ENCODE measurements at places on chromosomes 7 and 10. TPM values are rescaled to one million over a fixed set of nuclear protein-coding genes. Genes with fewer than 3 reads are reported as not detected.

The PROSER2 gene
- 5.9 TPM for total RNA-seq

The VWDE gene
- 0.16 TPM for total RNA-seq

GRCh38 chr10:88245974-88246511 lies 337.1 kb downstream of the RNLS start:
- no peak for DNase-seq

DNA sequence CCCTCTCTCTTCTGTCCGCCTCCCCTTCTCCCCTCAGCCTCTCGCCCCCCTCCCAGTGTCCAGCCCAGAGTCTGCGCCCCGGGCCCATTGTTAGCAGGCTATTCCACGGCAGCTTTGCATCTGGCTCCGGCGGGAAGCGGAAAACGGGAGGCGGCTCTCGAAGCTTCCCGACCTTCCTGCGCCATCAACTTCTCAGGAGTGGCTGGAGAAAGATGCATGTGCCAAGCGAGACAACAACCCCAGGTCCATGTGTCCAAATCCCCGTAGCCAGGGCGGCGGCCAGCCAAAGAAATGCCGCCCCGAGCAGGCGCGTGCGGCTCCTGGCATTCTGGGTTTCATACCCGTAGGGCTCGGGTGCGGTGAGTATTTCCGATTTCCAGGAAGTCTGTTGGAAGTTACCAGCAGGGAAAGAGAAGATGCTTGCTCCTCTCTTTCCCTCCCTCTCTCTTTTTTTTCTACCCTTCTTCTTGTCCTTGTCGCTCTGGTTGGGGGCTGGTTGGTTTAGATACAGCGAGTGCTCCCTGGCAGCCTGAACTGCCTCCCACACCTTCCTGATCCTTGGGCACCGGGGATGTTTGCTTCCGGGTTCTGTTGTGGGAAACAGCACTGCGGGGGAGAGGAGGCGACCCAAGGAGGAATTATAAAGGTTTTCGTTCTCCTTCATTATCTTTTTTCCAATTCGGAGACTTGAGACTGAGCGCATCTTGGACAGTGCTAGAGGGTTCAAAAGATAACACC lies 1.2 kb upstream of the HOXA2 start:
- no peak for DNase-seq

The MBLAC1 gene
- 4.1 TPM for total RNA-seq

The KDM7A gene
- total RNA-seq = 9.0 TPM

- no peak for DNase-seq
Measured at GRCh38 chr10:73537288-73537687, 41.5 kb upstream of the PPP3CB start.

GRCh38 chr7:141342621-141343408 lies 208.4 kb upstream of the AGK start:
- no peak for DNase-seq

DNA sequence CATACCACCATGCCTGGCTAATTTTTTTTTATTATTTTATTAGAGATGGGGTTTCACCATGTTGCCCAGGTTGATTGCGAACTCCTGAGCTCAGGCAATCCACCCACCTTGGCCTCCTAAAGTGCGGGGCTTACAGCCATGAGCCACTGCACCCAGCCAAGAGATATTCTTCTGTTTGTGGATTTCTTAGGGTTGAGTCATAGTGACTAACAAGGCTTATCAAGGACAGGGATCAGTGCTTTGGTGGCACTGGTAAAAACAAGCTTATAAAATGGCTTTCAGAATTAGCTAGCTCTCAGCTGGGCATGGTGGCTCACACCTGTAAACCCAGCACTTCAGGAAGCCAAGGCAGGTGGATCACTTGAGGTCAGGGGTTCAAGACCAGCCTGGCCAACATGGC lies 122.4 kb downstream of the ZNF248 start:
- DNase-seq = no peak

- no peak for DNase-seq
Measured at GRCh38 chr7:56157238-56157790, 41.1 kb upstream of the NUPR2 start.

GRCh38 chr10:34124522-34125035 lies 690.5 kb downstream of the PARD3 start:
- no peak for DNase-seq

- peak; percentile 15 for DNase-seq
Measured at GRCh38 chr10:99484626-99485581, 47.8 kb upstream of the NKX2-3 start.

DNA sequence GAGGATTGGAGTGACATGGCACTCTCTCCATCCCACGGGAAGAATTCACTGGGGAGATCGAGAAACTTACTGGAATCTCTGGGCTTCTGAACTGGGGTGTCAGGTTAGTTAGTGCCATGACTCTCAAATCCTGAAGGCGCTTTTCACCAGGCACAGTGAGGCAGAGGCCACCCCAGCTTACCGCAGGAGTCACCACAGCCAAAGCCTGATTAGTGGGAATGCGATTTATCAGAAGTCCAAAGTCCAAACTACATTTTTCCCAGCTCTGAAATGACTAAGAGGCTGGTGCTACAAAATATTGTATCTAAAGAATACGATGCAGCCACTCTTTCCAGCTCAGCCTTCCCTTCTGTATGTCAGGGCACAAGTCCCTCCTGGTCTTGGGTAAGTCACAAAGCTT lies 334.8 kb upstream of the SHH start:
- DNase-seq = no peak

DNA sequence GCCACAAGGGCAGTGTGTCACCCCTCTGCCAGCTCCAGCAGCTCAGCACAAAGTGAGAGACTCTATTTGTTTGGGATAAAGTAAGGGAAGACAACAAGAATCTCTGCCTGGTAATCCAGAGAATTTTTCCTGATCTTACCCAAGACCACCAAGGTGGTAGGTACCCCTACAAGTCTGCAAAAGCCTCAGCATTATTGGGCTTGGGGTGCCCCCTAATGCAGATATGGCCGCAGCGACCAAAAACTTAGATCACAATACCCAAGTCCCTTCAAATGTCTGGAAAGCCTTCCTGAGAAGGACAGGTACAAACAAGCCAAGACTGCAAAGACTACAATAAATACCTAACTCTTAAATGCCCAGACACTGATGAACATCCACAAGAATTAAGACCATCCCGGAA lies 22.4 kb upstream of the CUL1 start:
- DNase-seq = no peak

DNA sequence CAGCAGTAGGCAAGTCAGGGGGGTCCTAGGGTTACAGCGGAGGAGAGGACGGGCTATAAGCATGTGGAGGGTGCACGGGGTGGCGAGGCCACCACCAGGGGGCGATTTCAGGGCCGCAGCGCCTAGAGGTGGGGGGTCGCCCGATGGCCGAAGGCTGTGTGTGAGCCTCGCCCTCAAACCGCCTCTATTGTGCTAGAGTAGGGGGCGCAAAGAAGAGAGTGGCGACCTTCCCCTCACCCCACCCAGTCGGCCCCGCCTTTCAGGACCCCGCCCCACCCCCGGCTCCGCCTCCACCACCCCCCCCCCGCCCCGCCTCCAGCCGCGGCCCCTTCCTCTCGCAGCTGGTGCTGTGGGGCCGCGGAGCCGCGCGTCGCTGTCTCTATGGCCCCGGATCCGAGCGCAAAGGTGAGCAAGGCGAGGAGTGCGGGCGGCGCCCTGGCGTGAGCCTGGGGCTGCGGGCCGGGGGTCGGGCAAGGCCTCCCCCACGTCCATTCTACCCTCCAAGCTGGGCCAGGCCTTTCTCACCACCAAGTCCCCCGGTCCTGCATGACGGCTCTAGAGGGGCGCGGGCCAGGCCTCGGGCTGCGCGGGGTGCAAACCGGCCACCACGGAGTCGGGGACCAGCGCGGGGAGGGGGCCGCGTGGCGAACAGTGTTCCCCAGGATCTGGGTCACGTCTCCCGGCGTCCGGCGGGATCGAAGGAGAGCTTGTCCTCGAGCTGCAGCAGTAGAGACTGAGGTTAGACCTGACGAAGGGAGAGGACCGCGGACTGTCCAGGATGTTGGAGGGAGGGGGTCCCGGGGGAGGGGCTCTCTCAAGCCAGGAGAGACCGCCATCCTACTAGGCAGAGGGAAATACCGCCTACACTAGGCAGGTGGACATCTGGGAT lies at the start of gene SEMA4G:
Gene SEMA4G, plus strand, starts transcription at position 318 of the 889 bp plus-strand sequence. CDS start 3,409 bp downstream, outside the sequence.
- peak; percentile 21 for DNase-seq

DNA sequence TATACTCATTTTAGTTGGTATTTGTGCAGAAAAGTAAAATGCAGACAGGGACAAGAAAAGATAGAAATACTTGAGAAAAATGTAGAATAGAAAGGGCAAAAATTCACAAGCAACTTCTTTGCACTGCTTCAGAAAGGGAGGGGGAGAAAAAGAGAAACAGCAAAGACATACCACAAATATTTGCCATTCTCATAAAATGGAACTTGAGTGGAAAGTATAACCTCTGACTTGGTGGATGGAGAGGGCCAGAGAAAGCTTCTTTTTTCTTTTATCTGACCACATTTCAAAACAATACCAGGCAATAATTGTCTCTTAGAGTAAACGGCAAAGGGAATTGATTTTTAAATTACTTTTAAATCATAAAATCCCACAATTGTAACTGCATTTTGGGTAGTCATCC lies 35.8 kb upstream of the TRUB1 start:
- no peak for DNase-seq

- no peak for DNase-seq
Measured at GRCh38 chr10:110163192-110163773, 44.1 kb upstream of the MXI1 start.

DNA sequence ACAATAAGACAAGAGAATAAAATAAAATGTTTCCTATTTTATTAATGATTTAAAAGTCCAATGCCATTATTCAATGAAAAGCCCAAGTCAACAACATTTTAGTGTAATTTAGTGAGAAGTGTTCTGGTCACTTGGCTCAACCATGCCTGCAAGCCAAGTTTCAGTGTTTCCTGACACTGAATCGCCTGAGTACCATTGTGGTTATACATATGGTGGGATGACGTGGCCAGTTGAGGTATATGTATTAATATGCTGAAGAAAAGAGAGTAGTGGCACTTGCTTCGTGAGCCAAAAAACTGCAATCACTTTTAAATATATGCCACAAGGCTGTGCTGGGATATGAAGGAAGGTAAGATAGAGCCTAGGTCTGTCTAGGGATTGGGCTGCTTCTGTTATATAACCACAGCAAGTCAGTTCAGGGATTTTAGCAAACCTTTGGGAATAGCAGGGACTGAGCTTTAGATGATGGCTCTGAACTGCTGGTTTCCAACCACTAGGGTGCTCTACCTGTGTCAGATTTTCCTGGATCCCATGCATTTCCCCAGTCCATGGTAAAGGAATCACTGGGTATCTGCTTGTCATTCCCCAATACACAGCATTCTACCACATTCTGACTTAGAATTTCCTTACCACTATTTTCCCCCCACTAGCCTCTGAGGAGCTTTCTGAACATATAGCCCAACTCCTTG lies 214.0 kb upstream of the PRPS1L1 start:
- peak; percentile 39 for DNase-seq

The NACAD gene
- total RNA-seq = 0.16 TPM

DNA sequence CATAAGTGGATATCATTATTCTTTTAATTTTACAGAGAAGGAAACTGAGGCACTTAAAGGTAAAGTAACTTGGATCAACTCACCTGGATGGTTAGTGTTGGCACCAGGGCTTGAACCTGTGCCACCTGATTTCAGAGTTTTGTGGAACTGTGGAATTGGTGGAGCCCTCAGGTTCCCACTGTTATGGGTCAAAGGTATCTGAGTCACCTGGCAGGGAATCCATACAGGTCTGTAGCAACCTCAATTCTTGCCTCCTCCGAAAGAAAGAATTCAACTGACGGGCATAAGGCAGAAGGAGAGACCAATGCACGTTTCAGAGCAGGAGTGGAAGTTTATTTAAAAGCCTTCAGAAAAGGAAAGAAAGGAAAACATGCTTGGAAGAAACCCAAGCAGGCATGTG lies 25.2 kb upstream of the ADAMTS14 start:
- DNase-seq = no peak
